SJCRH30 (cell line): ENCODE measurements at places on chromosomes 2 and 18. TPM values are rescaled to one million over a fixed set of nuclear protein-coding genes. Genes with fewer than 3 reads are reported as not detected.

The KIF3C gene
- total RNA-seq = 5.2 and 5.3 TPM in 2 replicates

- no peaks in the 10 kb centered on the region for H3K27me3 ChIP-seq
- DNase-seq = no peak
- H3K27ac ChIP-seq = no peak overlapping the region
- H3K4me1 ChIP-seq = no peaks in the 10 kb centered on the region
- no peaks in the 10 kb centered on the region for H3K36me3 ChIP-seq
These were observed 71.9 kb downstream of the ALPK2 start for GRCh38 chr18:58557008-58557435.

DNA sequence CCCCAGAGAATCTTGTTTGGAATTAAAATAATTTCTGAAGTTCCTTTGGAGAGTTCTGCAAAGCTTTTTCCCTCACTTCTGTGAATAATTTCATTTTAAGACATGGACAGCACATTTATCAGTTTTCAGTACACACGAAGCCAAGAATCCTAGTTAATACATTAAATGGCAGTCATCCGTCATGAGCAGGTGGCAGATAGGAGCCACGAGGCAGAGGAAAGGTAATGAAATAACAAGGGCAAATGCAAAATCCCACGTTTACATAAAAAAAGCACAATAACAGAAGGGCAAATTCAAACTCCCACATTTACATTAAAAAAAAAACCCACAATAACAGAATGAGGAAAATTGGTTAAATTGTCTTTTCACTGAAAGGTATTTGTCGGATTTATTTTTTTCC, 25.9 kb upstream of the SNTG2 start:
- no peak for DNase-seq
- no peaks in the 10 kb centered on the region; the same call in 1 of the 2 replicates for H3K27me3 ChIP-seq
- H3K36me3 ChIP-seq = no peaks in the 10 kb centered on the region
- H3K27ac ChIP-seq = no peak overlapping the region
- H3K4me1 ChIP-seq = no peaks in the 10 kb centered on the region
- no peak overlapping the region for H3K4me3 ChIP-seq

DNA sequence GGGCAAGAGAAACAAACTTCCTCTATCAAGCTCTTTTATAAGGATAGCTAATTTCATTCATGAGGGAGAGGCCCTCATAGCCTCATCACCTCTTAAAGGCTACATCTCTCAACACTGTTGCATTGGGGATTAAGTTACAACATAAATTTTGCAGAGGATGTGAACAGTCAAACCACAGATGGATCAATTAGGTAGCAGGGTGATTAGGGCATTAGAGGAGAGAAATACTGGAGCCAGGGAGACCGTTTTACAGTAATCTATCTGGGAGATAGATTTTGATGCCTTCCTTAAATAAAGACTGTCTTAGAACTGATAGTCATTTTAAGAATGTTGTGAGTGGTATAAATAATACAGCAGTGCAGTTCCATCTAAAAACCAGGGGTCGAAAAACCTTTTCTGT, 258.9 kb downstream of the DCC start:
- no peaks in the 10 kb centered on the region for H3K4me1 ChIP-seq
- no peaks in the 10 kb centered on the region for H3K27me3 ChIP-seq
- H3K36me3 ChIP-seq = no peaks in the 10 kb centered on the region
- H3K27ac ChIP-seq = no peak overlapping the region

DNA sequence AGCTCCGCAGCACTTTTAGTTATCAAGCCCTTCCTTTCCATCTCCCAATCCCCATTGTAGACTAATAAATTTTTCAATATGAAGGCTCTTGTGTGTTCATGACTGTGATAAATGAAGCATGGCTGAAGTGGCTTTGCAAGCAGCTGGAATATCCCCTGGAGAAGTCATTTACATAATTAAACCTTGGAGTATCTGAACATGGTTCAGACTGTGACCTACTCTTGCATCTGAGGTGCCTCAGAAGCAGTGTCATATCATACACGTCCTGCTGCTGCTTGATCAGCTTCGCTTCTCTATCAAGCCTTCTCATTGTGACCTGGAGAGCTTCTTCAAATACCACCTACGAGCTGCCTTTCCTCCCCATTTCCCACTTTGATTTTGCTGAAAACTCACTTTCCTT, 48.4 kb upstream of the ZNF397 start:
- H3K27ac ChIP-seq = no peak overlapping the region
- H3K27me3 ChIP-seq = no peaks in the 10 kb centered on the region
- DNase-seq = no peak
- no peak overlapping the region for H3K4me3 ChIP-seq
- H3K36me3 ChIP-seq = no peaks in the 10 kb centered on the region

- H3K36me3 ChIP-seq = no peaks in the 10 kb centered on the region
- no peak overlapping the region for H3K27ac ChIP-seq
- no peak overlapping the region for H3K4me3 ChIP-seq
- DNase-seq = peak; percentile 3
These were observed 280.3 kb upstream of the ATP5MC3 start for GRCh38 chr2:175461839-175462238.

- H3K27ac ChIP-seq = peak overlapping the region; percentile 97
- H3K4me1 ChIP-seq = peaks cover 25% of the 10 kb centered on the region
- DNase-seq = peak; percentile 80
- no peak overlapping the region for H3K4me3 ChIP-seq
- no peaks in the 10 kb centered on the region for H3K36me3 ChIP-seq
- no peaks in the 10 kb centered on the region for H3K27me3 ChIP-seq
These were observed 79.3 kb upstream of the IGFBP5 start for GRCh38 chr2:216774620-216775019.

DNA sequence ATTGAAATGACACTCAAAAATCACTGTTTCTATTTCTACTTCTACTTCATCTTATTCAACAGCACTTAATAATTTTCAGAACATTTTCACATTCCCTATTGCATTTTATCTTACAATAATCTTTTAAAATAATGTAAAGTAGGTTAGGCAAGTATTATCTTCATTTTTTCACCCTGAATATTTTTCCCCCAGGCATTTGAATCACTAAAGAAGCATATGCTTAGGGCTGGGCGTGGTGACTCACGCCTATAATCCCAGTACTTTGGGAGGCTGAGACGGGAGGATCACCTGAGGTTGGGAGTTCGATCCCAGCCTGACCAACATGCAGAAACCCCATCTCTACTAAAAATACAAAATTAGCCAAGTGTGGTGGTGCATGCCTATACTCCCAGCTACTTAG, 6.7 kb downstream of the WDCP start:
- H3K4me1 ChIP-seq = no peaks in the 10 kb centered on the region
- no peaks in the 10 kb centered on the region for H3K27me3 ChIP-seq
- no peak overlapping the region for H3K4me3 ChIP-seq
- DNase-seq = no peak
- H3K36me3 ChIP-seq = peaks cover 27% of the 10 kb centered on the region

DNA sequence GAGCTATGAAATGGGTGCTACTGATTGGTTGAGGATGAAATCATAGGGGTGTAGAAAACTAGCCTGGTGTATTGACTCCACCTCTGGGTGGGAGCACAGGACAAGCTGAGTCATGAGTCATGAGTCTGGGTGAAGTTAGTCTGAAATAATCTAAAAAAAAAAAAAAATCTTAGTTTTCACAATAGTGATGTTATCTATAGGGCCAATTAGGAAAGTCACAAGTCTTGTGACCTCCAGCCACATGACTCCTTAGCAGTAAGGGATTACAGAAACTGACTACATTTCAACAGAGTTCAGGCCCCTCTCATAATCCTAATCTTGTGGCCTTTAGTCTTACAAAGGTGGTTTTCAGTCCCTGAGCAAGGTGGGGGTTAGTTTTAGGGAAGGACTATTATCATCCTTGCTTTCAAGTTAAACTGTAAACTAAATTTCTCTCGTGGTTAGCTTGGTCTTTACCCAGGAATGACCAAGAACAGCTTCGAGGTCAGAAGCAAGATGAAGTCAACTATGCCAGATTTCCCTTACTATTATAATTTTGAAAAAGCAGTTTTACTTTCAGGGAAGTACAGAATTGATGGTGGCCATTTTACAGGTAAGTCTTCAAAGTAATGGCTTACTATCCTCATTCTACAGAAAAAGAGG, 338.0 kb upstream of the GYPC start:
- no peak overlapping the region for H3K4me3 ChIP-seq
- H3K36me3 ChIP-seq = no peaks in the 10 kb centered on the region
- H3K4me1 ChIP-seq = no peaks in the 10 kb centered on the region
- H3K27me3 ChIP-seq = no peaks in the 10 kb centered on the region
- no peak overlapping the region for H3K27ac ChIP-seq

The SLC9A2 gene
- total RNA-seq = 0.10 TPM in 2 replicates
